ENCODE measurements at places on chromosomes 16 and 17.

GRCh38 chr16:84905965-84906460 lies 86.2 kb downstream of the CRISPLD2 start:
- no peak for DNase-seq

- DNase-seq, result no peak
Observed at GRCh38 chr16:69116256-69116875, 10.9 kb downstream of the HAS3 start.

- DNase-seq, result no peak
Observed at GRCh38 chr16:8408855-8409567, 181.3 kb downstream of the TMEM114 start.

DNA sequence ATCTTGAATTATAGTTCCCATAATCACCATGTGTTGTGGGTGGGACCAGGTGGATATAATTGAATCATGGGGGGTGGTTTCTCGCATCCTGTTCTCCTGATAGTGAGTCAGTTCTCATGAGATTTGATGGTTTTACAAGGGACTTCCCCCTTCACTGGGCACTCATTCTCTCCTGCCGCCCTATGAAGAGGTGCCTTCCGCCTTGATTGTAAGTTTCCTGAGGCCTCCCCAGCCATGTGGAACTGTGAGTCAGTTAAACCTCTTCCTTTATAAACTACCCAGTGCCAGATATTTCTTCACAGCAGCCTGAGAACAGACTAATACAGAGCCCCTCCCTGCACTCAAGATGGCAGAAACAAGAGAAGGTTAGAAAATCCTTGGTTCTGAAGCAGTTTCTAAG lies 26.4 kb downstream of the LDAF1 start:
- no peak for DNase-seq

GRCh38 chr16:83115491-83116232 lies 488.9 kb downstream of the CDH13 start:
- no peak for DNase-seq

GRCh38 chr17:81808778-81809555 lies 5.0 kb downstream of the GCGR start:
- no peak for DNase-seq

- DNase-seq, result no peak
Observed at GRCh38 chr17:42474276-42474675, 15.6 kb downstream of the ATP6V0A1 start.

DNA sequence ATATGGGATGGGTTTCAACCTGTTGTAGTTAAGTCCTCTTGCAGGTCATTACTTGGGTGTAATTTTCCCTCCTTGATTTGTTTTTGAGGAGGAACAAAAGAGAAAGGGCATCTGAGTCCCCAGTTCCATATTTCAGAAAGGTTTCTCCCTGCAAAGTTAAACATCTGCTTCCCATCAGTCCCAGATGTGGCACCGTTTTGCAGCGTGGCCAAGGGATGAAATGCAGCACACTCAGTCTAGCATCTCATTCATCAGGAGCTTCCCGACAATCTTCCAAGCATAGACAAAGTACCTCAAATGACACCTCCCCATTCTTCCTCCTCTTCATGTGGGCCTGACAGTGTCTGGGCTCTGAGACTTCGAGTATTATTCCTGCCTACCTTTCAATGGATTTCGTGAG lies 363.7 kb upstream of the SOX9 start:
- DNase-seq, result no peak

GRCh38 chr16:17318238-17318637 lies 152.5 kb downstream of the XYLT1 start:
- no peak for DNase-seq

- DNase-seq, result no peak
Observed at GRCh38 chr17:29592850-29593551, at the start of gene ANKRD13B. ANKRD13B (plus strand) TSS chr17:29593132; CDS start chr17:29593622, 490 bp downstream.

DNA sequence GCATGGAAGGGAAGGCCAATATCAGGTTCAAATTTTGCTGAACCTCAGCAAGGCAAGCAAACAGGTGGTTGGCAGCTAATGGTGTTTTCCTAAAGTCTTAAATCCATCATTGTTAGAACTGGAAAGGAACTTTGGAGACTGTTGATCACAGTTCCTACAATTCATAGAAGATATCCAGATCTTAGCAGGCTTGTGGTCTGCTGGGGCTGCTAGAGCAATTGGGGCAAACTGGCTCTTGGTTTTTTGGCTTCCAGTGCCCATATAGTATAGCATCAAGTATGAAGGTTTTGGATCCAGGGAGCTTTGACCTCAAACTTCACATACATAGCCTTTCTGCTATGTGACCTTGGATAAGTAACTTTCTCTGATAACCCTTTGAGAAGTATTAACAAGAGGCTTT lies 49.7 kb downstream of the IGF2BP1 start:
- no peak for DNase-seq

DNA sequence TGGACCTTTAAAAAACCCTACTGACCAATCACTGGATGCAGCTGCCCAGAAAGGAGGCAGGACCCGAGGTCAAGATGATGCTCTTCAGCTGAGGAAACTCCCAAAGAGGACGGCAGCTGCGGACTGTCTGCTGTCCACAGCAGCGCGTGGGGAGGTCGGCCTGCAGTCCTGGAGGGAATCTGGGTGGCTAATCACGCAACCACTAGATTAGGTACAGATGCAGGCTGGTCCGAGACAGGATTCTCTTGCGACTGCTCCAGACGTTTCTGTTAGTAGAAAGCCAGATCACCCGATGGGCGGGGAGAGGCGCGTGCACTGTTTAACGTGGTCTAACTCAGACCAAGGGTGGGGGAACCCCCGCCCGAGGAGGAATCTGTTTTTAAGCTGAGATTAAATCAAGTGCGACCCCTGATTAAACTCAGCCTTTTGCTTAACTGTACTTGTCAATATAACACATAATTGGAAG lies 8.8 kb downstream of the CTRB2 start:
- DNase-seq, result no peak

- no peak for DNase-seq
Observed at GRCh38 chr17:52026075-52026474, 132.4 kb downstream of the CA10 start.

- DNase-seq, result no peak
Observed at GRCh38 chr16:12016291-12016947, 39.9 kb downstream of the SNX29 start.

GRCh38 chr16:54015147-54015546 lies 271.4 kb downstream of the IRX3 start:
- no peak for DNase-seq

GRCh38 chr17:79874329-79874981 lies 35.2 kb upstream of the CBX4 start:
- peak; percentile 44 for DNase-seq

GRCh38 chr16:64364894-64365293 lies 757.0 kb downstream of the CDH11 start:
- DNase-seq, result no peak

DNA sequence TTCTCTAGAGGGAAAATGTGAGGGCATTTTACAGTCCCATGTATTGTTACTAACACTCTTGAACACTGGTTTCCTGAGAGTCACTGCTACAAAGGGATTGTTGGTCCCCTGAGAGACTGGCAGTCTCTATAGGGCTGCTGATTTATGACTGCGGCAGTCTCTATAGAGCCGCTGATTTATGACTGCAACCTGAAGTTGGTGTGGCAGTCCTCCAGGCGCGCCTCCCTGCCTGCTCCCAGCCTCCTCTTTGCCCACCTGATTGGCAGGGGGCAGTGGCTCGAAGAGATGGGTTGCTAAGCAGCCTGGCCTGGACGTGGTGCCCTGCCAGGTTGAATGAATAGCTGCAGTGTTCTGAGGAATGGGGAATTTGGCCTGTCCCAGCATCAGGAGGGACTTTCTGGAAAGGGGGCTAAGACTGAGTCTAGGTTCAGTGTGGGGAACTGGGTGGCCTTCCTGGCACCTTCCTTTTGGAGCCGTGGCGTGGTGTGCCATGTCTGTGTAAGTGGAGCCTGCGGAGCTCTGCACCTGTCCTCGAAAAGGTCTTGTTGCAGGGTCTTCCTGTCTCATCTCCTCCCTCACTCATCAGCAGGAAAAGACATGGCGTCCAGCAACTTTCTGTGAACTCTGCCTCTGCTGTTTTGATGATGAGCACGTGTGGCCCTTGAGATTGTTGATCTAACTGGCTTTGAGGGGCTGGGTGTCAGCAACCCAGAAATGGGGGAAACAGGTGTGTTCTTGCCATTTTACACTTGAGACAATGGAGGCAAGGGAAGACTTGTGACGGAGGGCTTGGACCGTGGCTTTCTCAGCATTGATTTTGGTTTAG lies 24.9 kb downstream of the SAP30BP start:
- DNase-seq, result no peak

GRCh38 chr17:53971361-53971760 lies 148.6 kb downstream of the KIF2B start:
- no peak for DNase-seq

GRCh38 chr16:17683281-17683680 lies 212.5 kb upstream of the XYLT1 start:
- DNase-seq, result no peak

- DNase-seq, result no peak
Observed at GRCh38 chr17:596763-597644, 117.6 kb downstream of the VPS53 start.

GRCh38 chr17:53142890-53143289 lies 679.8 kb upstream of the KIF2B start:
- DNase-seq, result no peak

DNA sequence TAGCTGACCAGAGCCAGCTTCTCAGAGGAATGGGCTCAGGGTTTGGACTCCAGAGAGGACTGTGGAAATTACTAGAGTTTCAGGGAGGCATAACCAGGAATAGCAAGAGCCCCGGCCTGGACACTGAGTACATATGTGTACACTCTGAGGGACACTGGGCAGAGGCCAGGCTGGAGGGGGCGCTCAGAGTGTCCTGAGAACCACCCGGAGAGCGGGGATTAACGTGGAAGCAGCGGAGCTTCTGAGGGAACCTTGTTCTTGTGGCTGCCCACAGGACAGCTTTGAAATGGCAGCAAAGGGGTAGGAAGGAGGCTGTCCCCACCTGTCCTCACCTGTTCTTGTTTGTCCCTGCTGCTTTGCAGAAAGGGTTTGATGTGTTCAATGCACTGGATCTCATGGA lies 27.8 kb downstream of the PLCD3 start:
- no peak for DNase-seq

DNA sequence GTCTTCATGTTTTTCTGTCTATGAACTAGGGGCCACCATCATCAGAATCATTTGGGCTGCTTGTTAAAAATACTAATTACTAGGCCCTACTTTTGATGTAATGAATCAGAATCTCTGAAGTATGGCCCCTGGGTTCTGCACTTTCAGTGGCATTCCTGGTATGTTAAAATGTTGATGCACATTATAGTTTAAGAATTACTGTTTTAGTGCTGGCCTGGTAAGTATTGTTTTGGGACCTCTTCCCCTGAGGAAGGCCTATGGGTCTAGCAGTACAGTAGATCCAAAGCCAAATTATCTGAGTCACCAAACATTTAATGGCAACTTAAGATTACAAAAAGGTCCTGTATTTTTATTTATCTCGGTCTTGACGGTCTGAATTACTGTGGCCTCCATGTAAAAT lies 58.8 kb downstream of the AP2B1 start:
- DNase-seq, result no peak

- DNase-seq, result no peak
Observed at GRCh38 chr16:65545413-65545956, 423.6 kb upstream of the CDH11 start.

All from CD4-positive, alpha-beta T cell treated with Interleukin-6 at 100 ng/mL for 8 hours (primary cell).